RPMI8226 (cell line): ENCODE measurements at places on chromosomes 5 and 9.

DNA sequence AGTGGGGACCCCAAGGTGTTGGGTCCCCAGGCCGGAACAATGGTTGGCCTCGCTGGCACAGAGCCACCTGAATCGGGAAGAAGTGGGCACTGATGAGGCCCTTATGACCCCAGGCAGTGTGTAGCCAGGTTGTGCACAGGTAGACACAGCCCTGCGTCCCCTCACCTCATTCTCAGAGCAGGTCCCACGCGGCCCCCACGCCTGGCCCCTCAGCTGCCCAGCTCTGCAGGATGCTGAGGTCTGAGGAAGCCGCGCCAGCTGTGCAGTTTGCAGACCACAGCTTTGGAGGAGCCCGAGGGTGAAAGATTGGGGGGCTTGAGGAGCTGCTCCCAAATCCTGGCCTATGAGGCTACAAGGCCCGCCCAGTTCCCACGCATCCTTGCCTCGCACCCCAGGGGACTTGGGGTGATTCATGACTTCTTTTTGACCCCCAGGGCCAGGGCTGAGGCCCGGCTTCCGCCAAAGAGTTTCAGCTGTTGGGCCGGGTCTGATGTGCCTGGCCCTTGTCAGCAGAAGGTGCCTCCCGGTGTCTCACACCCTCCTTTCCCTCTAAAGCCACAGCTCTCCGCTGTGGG lies 87.8 kb upstream of the PHYKPL start:
- no peak for DNase-seq

DNA sequence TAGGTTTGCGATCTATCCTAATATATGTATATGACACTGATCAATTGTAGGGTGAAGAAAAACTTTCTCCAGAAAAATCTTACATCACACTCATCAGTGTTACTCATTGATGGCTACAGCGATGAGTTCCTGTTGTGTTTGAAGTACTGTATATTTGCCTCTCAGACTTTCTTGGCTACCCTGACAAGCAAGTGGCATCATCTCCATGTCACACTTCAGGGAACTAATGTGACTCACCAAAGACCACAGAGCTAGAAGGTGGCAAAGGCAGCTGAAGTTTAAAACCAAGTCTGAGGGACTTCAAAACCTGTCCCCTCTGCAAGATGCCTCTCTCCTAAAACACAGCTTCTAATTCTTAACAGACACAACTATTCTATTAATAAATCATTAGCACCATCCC lies 451.4 kb downstream of the CTNND2 start:
- no peak for DNase-seq

DNA sequence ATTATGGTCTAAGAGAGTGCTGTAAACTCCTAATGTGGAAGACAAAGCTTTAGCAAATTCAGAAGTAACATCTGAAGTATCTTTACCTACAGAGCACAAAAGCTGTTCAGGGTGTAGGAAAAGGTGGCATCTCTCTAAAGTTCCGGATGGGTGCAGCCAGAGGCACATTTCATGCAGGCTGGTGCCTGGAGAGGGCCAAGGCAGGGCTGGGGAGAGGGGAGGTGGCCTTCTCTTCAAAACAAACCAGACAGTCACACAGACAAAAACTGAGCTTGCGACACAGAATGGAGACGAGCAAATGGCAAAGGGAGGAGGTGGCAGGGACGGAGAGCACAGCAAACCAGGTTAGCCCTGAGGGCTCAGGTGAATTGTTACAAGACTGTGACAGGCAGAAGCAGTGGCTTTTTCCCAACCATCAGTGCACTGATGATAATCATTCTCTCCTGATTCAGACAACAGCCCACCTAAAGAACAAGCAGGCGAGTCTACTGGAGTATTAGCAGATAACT lies 121.5 kb upstream of the PCA3 start:
- DNase-seq: no peak

GRCh38 chr5:113378959-113379541 lies 55.7 kb downstream of the TSSK1B start:
- peak; percentile 78 for DNase-seq

- DNase-seq: no peak
Observed at GRCh38 chr5:147912011-147912410, 5.7 kb upstream of the C5orf46 start.

DNA sequence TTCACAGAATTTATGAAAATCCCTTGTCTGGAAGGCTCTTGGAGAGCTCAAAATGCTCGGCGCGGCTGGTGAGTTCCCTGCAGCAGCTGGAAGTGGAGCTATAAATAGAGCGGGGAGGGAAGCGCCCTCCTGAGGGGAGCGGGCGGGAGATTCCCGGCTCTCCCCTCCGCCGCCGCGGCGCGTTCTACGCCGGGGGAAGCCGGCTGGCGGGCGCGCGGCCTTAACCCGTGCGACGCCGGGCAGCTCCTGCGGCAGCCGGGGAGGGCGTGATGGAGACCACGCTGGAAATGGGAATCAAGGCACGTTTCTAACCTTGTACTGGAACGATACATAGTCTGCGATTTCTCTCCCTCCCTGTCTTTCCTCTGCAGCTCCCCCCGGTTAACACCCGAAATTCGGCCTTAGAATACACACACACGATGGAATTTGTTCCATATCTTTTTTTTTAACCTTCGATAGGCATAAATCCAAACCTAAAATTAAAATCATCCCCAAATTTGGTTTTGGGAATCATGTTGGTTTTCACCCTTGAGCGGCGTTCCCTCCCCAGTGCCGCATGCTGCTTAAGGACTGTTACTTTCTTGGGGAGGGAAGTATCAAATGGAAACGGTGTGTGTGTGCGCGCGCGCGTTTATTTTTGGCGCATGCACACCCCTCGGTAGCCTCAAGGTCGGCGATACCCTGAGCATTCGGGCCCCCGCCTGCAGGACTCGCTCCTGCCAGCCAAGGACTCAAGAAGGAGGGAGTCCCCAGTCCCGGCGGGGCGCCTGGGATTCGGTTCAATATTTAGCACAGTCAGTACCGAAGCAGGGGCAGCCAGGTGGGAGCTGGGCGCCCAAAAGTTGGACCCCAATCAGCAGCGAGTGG lies 306.3 kb upstream of the KCNN2 start:
- DNase-seq: no peak

GRCh38 chr9:92837191-92837590 lies 40.6 kb downstream of the ZNF484 start:
- DNase-seq: no peak

DNA sequence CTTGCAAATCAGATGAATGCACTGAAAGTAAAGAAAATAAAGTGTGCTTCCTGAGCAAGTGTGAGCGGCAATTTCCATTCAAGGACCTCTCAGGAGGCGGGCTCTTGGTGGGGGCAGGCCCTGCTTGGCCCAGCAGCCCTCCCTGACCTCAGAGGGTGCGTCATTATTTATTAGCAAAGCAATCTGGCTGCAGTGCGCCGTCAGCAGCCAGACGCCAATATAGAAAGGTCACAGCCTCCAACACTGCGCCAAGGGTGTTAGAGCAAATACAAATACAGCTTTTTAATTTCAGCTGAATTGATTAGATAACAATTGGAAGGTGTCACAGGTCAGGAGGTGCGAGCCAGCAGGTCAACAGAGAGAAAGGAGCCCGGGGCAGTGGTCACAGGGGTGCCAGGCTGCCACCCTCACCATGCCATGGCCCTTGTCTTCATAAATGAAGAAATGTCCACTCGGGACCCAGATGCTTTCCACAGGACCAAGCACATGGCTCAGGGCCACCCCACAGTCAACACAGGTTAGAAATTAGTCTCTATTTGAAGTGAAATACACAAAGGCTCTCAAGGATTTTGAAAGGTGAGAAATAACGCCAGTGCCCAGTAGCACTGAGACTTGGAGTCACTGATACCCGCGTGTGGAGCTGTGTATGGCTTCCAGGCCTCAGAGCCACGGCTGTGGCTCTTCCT lies 309.8 kb downstream of the IRX2 start:
- DNase-seq: peak; percentile 84

DNA sequence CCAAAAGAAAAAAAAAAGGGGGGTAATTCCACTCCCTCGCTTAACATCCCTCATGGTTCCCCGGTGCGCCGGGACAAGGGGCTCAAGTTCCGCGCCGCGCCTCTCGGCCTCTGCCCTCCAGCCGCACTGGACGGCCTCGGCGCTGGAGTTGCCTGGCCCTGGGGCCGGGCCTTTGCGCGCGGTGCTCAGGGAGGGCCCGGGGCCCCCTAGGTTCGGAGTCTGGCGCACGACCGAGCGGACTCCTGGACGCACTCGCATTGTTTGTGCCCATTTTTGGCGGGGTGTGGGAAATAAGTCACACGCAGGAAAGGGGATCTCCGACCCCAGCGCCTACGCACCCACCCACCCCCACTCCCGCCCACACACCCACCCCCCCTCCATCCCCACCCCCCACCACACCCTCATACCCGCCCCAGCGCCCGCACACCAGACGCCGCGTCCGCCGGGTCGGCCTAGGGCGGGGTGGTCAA lies 381 bp downstream of the MED22 start:
- peak; percentile 68 for DNase-seq
